ENCODE measurements at places on chromosomes 7 and 10.
A peak's percentile ranks its signal among the peaks of the same experiment; 100 is the strongest.

DNA sequence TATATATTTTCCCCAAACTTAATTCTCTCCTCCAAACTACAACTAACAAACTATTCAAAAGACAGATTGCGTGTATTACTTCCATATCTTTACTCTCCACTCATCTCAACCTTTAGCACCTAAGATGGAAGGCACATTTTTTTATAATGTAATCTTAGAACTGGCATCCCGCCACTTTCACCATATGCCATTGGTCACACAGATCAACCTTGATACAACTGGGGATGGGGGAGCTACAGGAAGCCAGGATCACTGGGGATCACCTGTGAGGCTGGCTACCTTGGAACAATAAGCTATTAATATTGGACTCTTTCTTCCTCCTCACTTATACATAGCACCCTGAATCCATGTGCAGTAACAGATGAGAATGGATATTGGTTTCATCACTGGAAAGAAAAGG lies 469.6 kb upstream of the LRRN3 start:
- H3K27ac ChIP-seq = no peak overlapping the region
- H3K36me3 ChIP-seq = no peaks in the 10 kb centered on the region
- no peaks in the 10 kb centered on the region for H3K4me1 ChIP-seq
- no peak for DNase-seq
- H3K4me3 ChIP-seq = no peak overlapping the region

- H3K27me3 ChIP-seq = peaks cover 2% of the 10 kb centered on the region
- H3K4me1 ChIP-seq = no peaks in the 10 kb centered on the region
- H3K4me3 ChIP-seq = no peak overlapping the region
- DNase-seq = no peak
Measured at GRCh38 chr7:138433583-138434443, 26.2 kb upstream of the TRIM24 start.

DNA sequence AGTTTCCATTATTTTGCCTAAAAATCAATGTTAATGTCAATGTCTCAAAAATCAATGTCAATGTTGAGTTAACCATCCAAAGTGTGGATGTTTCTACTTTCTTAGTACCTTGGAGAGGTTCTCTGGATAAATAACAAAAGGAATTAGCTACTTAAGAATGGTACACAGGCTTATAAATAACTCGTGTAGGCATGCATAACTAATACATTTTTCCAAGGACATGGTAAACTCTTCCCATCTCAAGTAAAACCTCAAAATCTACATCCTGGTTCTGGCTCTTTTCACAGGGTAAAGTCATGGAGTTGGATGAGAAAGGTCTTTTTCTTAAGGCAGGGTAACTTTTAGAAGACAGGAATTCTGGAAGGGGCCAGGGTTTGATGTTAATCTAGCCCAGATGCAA lies 59.9 kb downstream of the CAV1 start:
- no peak overlapping the region for H3K27ac ChIP-seq
- no peaks in the 10 kb centered on the region for H3K36me3 ChIP-seq
- DNase-seq = no peak
- no peaks in the 10 kb centered on the region for H3K27me3 ChIP-seq
- no peak overlapping the region for H3K4me3 ChIP-seq
- peaks cover 18% of the 10 kb centered on the region for H3K4me1 ChIP-seq

- H3K27ac ChIP-seq = peak overlapping the region; percentile 74
- peak overlapping the region; percentile 5 for H3K4me3 ChIP-seq
- DNase-seq = no peak
- H3K4me1 ChIP-seq = peaks cover 85% of the 10 kb centered on the region
- H3K36me3 ChIP-seq = no peaks in the 10 kb centered on the region
Measured at GRCh38 chr7:129530795-129531391, 28.6 kb downstream of the SMKR1 start.

GRCh38 chr10:10396601-10397000 lies 621.1 kb upstream of the CELF2 start:
- peaks cover 3% of the 10 kb centered on the region for H3K27me3 ChIP-seq
- no peaks in the 10 kb centered on the region for H3K4me1 ChIP-seq
- DNase-seq = no peak
- H3K4me3 ChIP-seq = no peak overlapping the region
- no peaks in the 10 kb centered on the region for H3K36me3 ChIP-seq

- H3K4me1 ChIP-seq = no peaks in the 10 kb centered on the region
- no peaks in the 10 kb centered on the region for H3K36me3 ChIP-seq
- H3K27ac ChIP-seq = no peak overlapping the region
- no peak overlapping the region for H3K4me3 ChIP-seq
Measured at GRCh38 chr10:63083904-63084689, 49.0 kb upstream of the NRBF2 start.

GRCh38 chr10:93622942-93623341 lies 10.6 kb downstream of the PDE6C start:
- H3K36me3 ChIP-seq = no peaks in the 10 kb centered on the region
- no peak overlapping the region for H3K4me3 ChIP-seq
- no peak overlapping the region for H3K27ac ChIP-seq
- DNase-seq = no peak

DNA sequence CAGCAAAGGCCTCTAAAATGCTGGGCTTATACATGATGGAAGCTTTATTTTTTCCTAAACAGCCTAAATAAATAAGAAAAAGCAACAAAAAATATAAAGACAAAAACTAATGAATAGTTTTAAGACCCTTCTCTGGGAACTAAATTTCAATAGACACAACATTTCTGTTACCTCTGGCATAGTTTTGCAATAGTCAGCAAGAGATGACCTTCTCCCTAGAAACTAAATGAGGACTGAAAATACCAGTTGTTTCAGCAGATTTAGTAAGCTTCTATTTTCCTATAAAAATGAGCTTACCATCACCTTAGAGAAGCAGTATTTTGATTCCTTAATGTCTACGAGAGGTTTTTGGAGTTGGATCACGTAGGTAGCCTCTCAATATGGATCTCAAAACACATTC lies 471.4 kb upstream of the NRP1 start:
- H3K27me3 ChIP-seq = no peaks in the 10 kb centered on the region
- H3K4me3 ChIP-seq = no peak overlapping the region
- H3K36me3 ChIP-seq = no peaks in the 10 kb centered on the region
- H3K4me1 ChIP-seq = no peaks in the 10 kb centered on the region
- no peak overlapping the region for H3K27ac ChIP-seq

- peak overlapping the region; percentile 86 for H3K27ac ChIP-seq
- H3K36me3 ChIP-seq = no peaks in the 10 kb centered on the region
- DNase-seq = peak; percentile 1
- H3K27me3 ChIP-seq = peaks cover 7% of the 10 kb centered on the region
- H3K4me1 ChIP-seq = peaks cover 16% of the 10 kb centered on the region
Measured at GRCh38 chr10:63466144-63466935, 563 bp upstream of the JMJD1C start.
